ENCODE measurements at places on chromosomes 3 and 15.

- peak overlapping the region; percentile 3 for H3K27ac ChIP-seq
- H3K4me1 ChIP-seq = peaks cover 17% of the 10 kb centered on the region
- no peak for DNase-seq
- no peaks in the 10 kb centered on the region for H3K36me3 ChIP-seq
- no peak overlapping the region for H3K4me3 ChIP-seq
These were observed 53.8 kb upstream of the CORO2B start for GRCh38 chr15:68524753-68525584.

- DNase-seq = no peak
- no peak overlapping the region for H3K4me3 ChIP-seq
- peaks cover 32% of the 10 kb centered on the region for H3K4me1 ChIP-seq
- H3K27me3 ChIP-seq = no peaks in the 10 kb centered on the region
- H3K27ac ChIP-seq = no peak overlapping the region
- no peaks in the 10 kb centered on the region for H3K36me3 ChIP-seq
These were observed 562.8 kb downstream of the NR2F2 start for GRCh38 chr15:96893159-96893906.

- no peak overlapping the region for H3K27ac ChIP-seq
- no peak overlapping the region for H3K4me3 ChIP-seq
- no peaks in the 10 kb centered on the region for H3K4me1 ChIP-seq
- no peaks in the 10 kb centered on the region for H3K36me3 ChIP-seq
- no peak for DNase-seq
- H3K27me3 ChIP-seq = no peaks in the 10 kb centered on the region
These were observed 49.9 kb downstream of the P3H2 start for GRCh38 chr3:190070622-190071347.

DNA sequence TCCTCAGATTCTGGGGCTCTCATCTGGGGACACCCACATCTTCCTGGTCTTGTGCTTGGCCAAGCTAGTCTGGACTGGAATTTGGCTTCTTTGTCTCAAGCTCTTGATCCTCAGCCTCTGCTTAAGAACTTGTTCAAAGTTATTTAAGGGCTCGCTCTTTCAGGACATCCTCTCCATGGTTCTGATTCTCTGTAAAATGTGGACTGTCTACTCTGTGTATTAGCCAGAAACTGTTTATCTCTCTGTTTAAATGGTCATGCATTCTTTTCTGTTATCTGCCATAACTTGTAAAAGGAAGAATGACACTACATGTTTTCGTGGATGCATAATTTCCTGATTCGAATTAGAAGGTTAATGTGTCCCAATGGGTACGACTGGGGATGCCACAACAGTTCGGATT lies 79.4 kb downstream of the COL6A5 start:
- no peaks in the 10 kb centered on the region for H3K4me1 ChIP-seq
- no peak for DNase-seq
- H3K27ac ChIP-seq = no peak overlapping the region
- H3K27me3 ChIP-seq = no peaks in the 10 kb centered on the region
- no peak overlapping the region for H3K4me3 ChIP-seq

DNA sequence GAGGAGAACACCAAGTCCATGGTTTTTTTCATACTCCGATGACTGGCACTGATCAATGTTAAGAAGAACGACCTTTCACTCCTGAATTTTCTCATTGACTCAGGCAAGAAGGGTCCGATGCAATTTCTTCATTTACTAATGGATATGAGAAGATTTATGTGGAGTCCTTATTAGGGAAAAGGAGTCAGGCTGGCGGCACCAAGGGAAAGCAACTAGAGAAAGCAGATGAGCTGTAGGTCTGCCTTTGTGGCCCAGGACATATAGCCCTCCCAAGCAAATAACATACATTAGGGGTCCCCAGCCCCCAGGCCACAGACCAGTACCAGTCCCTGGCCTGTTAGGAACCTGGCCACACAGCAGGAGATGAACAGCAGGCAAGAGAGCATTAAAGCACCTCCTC lies 206.8 kb downstream of the KBTBD8 start:
- H3K4me3 ChIP-seq = no peak overlapping the region
- no peak for DNase-seq
- H3K27me3 ChIP-seq = no peaks in the 10 kb centered on the region
- no peaks in the 10 kb centered on the region for H3K4me1 ChIP-seq
- H3K27ac ChIP-seq = no peak overlapping the region

DNA sequence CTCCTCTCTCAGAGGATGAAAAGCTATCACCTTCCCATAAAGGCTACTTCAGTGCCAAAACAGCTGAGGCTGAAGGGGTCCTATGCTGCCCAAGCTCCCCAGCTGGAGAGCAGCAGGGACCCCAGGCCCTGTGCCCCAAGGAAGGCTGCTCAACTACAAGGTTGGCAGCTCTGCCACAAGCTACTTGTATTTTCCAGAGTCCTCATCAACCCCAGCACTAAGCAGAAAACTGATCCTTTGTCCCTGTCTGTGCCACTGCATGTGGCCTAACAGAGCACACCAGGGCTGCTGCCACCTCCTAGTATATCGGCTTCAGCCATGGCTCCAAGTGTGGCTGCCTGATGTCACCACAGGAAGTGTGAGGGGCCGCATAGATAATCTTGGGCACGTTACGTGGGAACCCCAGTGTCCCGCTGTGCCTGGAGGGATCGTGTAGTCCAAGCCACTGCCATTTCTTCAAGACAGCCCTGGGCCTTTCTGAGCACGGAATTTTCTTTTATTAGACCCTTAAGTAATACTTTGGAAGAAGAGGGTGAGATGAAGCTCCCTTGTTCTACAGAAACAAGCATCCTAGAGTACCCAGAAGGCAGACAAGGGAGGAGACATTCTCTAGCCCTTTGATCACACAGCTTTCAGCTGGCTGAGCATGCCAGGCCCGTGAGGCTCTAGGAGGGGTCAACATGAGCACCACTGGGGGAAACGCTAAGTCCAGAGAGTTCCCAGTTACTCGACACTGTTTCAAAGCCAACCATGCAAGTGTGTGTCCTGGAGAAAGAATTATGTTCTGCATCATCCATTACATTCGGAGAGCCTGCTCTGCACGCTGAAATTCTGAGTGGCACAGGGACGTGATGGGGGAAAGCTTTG lies 60.7 kb downstream of the CAPN7 start:
- DNase-seq = no peak
- peaks cover 24% of the 10 kb centered on the region for H3K4me1 ChIP-seq
- no peak overlapping the region for H3K27ac ChIP-seq
- no peaks in the 10 kb centered on the region for H3K27me3 ChIP-seq

DNA sequence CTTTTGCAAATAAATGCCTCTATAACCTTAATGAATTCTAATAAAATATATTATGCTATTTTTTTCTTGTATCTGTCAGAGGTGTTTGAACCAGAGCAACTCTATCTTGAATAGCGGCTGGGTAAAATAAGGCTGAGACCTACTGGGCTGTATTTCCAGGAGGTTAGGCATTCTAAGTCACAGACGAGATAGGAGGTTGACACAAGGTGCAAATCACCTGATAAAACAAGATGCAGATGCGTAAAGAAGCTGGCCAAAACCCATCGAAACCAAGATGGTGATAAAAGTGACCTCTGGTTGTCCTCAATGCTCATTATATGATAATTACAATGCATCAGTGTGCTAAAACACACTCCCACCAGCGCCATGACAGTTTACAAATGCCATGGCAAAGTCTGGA lies 990.7 kb downstream of the FHIT start:
- no peaks in the 10 kb centered on the region for H3K27me3 ChIP-seq
- no peak for DNase-seq
- no peak overlapping the region for H3K27ac ChIP-seq
- no peak overlapping the region for H3K4me3 ChIP-seq
- no peaks in the 10 kb centered on the region for H3K4me1 ChIP-seq
- H3K36me3 ChIP-seq = no peaks in the 10 kb centered on the region

GRCh38 chr15:67039384-67040075 lies 25.9 kb upstream of the SMAD3 start:
- no peak overlapping the region for H3K4me3 ChIP-seq
- peaks cover 7% of the 10 kb centered on the region for H3K4me1 ChIP-seq
- no peaks in the 10 kb centered on the region for H3K36me3 ChIP-seq
- no peak for DNase-seq
- no peaks in the 10 kb centered on the region for H3K27me3 ChIP-seq
- no peak overlapping the region for H3K27ac ChIP-seq

Measured in tibial artery (tissue), 4 donors.